ENCODE measurements at places on chromosomes 13 and 19.

DNA sequence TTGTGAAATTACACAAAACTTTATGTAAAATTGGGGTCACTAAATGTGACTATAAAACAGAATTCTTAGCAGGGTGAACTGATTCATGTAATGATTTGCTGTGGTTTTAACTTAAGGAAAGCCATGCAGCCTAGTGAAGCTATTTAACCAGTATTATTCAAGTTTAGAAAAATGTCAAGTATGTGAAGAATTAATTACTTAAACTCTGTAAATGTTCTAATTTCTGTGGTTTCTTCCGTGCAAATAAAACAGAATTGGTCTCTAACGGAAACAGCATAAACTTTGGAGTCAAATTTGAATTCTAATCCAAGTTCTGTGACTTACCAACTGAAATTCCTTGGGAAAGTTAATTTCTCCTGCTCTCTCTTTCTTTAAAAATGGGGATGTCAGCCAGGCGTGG lies 13.3 kb downstream of the CDC16 start:
- no peak for DNase-seq

GRCh38 chr13:113785051-113786010 lies 26.3 kb downstream of the TMEM255B start:
- DNase-seq: no peak

DNA sequence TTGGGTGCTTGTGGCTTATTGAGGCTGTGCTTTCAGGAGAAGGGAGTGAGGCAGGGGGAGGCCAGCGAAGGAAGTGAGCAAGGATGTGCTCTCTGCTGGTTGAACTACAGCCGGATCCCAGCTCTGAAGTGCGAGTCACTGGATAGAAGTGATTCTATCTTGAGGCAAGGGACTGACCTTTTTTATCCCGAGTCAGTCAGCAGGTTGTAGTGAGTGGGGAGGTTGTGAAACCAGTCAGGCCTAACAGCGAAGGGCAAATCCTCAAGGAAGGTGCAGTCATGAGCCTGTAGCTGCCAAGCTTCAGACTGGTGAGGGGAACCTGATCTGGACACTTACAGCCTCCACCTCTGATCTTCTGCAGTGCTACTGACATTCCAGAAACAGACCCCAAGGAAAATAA lies 18.6 kb downstream of the SCEL start:
- DNase-seq: no peak

DNA sequence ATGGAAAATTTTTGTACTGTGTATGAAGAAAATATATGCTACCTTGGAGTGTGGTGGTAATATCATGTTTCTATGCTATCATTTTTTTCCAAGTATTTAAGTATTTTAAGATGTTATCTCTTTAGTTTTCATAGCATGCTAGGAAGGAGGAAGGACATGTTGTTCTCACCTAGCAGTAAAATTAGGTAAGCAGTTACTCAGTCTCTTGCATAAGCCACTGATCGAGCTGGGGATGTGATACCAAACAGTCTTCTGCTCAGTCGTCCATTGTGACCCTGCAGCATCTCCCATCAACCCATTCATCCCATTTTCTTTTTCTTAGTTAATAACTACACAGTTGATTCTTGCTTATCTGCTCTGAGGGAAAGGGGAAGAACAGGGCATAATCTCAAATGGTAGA lies 130.6 kb downstream of the KLF5 start:
- no peak for DNase-seq

GRCh38 chr19:13150931-13151604 lies 857 bp downstream of the IER2 start:
- DNase-seq: no peak
